Smooth muscle cell of the umbilical artery (primary cell): ENCODE measurements at places on chromosomes 11 and 22. TPM values are rescaled to one million over a fixed set of nuclear protein-coding genes. Genes with fewer than 3 reads are reported as not detected.

Gene MGAT3
- total RNA-seq = under 0.01 and 0.09 TPM in 2 replicates

Gene C22orf31
- total RNA-seq = not detected in 2 replicates

Gene PRODH
- not detected in 2 replicates for total RNA-seq

Gene OR52I1
- not detected in 2 replicates for total RNA-seq

Gene TRIM34
- total RNA-seq = 10.7 and 16.7 TPM in 2 replicates

Gene PRR33
- total RNA-seq = not detected in 2 replicates

Gene FGF3
- not detected in 2 replicates for total RNA-seq

Gene YPEL1
- total RNA-seq = 0.37 and 0.59 TPM in 2 replicates

Gene TEAD1
- 94.4 and 171 TPM in 2 replicates for total RNA-seq

Gene TRMT2A
- 40.7 and 42.3 TPM in 2 replicates for total RNA-seq

Gene GP1BB
- total RNA-seq = 1.8 and 2.1 TPM in 2 replicates

Gene LGALS1
- 2,277 and 6,043 TPM in 2 replicates for total RNA-seq

Gene CCDC134
- 7.1 and 7.5 TPM in 2 replicates for total RNA-seq

Gene WNT11
- total RNA-seq = 0.30 and 0.37 TPM in 2 replicates

Gene F2
- not detected in 2 replicates for total RNA-seq

Gene SNAP29
- 5.0 and 7.1 TPM in 2 replicates for total RNA-seq

Gene PDE2A
- 0.30 and 1.3 TPM in 2 replicates for total RNA-seq

Gene PLAAT5
- not detected in 2 replicates for total RNA-seq

Gene TIMP3
- total RNA-seq = 876 and 1,947 TPM in 2 replicates

Gene ACR
- not detected in 2 replicates for total RNA-seq

Gene HBB
- not detected in 2 replicates for total RNA-seq

Gene ZNHIT2
- total RNA-seq = 6.5 and 7.3 TPM in 2 replicates

Gene SLC22A6
- total RNA-seq = not detected in 2 replicates

Gene APOL5
- total RNA-seq = not detected in 2 replicates

Gene PACS1
- total RNA-seq = 77.5 and 125 TPM in 2 replicates

Gene KRTAP5-10
- total RNA-seq = not detected in 2 replicates

Gene GPHA2
- total RNA-seq = not detected in 2 replicates

Gene TRIM29
- total RNA-seq = 0.51 and 3.3 TPM in 2 replicates

Gene NXPE2
- 0.09 and 0.30 TPM in 2 replicates for total RNA-seq

Gene FOSL1
- total RNA-seq = 6.2 and 31.1 TPM in 2 replicates

Gene NLRP14
- total RNA-seq = 0.18 TPM in 1 of 2 replicates, not detected in the other

Gene LRRC56
- total RNA-seq = 0.89 and 1.0 TPM in 2 replicates

Gene ESAM
- 0.30 and 0.37 TPM in 2 replicates for total RNA-seq

Gene CPT1B
- 1.6 and 2.7 TPM in 2 replicates for total RNA-seq

Gene OR52E1
- total RNA-seq = not detected in 2 replicates

Gene FXYD2
- total RNA-seq = not detected in 2 replicates

Gene UPK3A
- total RNA-seq = not detected in 2 replicates

Gene HEPACAM
- total RNA-seq = not detected in 2 replicates

Gene UBQLNL
- 0.05 and 0.30 TPM in 2 replicates for total RNA-seq

Gene GRIA4
- not detected in 2 replicates for total RNA-seq

Gene KDM4D
- 0.30 and 0.74 TPM in 2 replicates for total RNA-seq

Gene PATE4
- not detected in 2 replicates for total RNA-seq

Gene JOSD1
- total RNA-seq = 39.5 and 55.5 TPM in 2 replicates

Gene TRPM5
- total RNA-seq = not detected in 2 replicates

Gene PVALB
- total RNA-seq = not detected in 2 replicates

Gene DDI1
- total RNA-seq = not detected in 2 replicates

Gene CYB5R2
- total RNA-seq = 3.7 and 6.8 TPM in 2 replicates

Gene PATE2
- total RNA-seq = 0.28 TPM in 1 of 2 replicates, not detected in the other

Gene PRMT3
- total RNA-seq = 15.1 and 19.3 TPM in 2 replicates

Gene NCR3LG1
- total RNA-seq = 5.6 and 11.1 TPM in 2 replicates
